ENCODE measurements at places on chromosomes 12 and 14. TPM values are rescaled to one million over a fixed set of nuclear protein-coding genes. Genes with fewer than 3 reads are reported as not detected.

TESPA1 gene
- total RNA-seq = 35.5 TPM

MYF6 gene
- not detected for total RNA-seq

CCDC91 gene
- total RNA-seq = 46.3 TPM

LIN7A gene
- not detected for total RNA-seq

AICDA gene
- total RNA-seq = 3.6 TPM

HOXC5 gene
- total RNA-seq = not detected

INHBE gene
- total RNA-seq = 0.29 TPM

NTF3 gene
- not detected for total RNA-seq

LRRC10 gene
- total RNA-seq = not detected

GRCh38 chr14:59274991-59275391 lies 86.5 kb downstream of the DAAM1 start:
- no peak for DNase-seq

GRCh38 chr14:50943261-50943942 lies 881 bp downstream of the PYGL start:
- DNase-seq = no peak

DNA sequence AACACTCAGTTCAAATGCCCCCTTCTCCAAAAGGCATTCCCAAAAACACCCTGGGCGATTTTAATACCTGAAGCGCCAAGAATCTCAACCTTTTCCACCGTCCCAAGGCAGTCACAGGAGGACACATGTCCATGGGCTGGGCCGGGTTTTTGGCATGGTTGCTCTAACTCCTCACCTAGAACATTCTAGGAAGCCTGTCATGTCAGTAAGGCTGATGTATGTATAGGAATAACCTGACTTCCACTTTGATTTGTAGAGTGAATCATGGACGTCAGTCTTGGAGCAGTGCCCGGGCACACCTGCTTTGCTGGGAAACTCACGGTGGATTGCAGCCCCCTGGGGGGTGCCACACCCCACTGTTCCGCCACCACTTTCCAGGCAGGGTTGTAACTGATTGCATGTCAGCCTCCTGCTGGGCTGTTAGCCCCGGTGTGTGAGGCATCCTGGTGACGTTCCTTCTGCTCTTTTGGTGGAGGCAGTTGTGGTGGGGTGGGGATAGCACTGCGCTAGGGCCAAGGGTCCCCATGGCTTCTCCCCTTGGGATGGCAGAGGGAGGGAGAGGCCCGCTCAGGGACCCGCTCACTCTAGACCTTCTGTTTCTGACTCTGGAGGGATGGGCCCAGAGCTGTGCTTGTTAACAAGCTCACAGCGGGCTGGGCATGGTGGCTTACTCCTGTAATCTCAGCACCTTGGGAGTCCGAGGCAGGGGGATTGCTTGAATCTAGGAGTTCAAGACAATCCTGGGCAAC lies 35.2 kb upstream of the FAM181A start:
- DNase-seq = no peak

- DNase-seq = no peak
These were observed 10.2 kb downstream of the FBXO34 start for GRCh38 chr14:55281316-55281839.

GRCh38 chr14:51474854-51475253 lies 176.9 kb upstream of the FRMD6 start:
- DNase-seq = no peak

DNA sequence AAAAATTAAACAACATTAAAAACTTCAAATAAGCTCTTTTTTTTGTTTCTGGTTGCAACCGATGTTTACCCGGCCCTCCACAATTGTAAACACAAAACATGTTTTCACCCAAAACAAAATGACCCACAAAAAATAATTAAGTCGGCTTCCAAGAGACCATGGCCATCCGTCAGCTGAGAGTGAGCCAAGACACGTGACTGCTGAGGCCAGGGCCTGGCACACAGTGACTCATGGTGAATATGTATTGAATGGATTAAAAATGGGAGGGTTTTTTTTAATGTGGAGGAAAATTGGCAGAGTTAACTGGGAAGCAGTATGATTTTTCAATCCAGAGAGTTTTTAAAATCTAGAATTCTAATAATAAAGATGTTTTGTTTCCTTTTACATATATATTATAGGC lies 13.8 kb upstream of the CPNE8 start:
- DNase-seq = no peak

DNA sequence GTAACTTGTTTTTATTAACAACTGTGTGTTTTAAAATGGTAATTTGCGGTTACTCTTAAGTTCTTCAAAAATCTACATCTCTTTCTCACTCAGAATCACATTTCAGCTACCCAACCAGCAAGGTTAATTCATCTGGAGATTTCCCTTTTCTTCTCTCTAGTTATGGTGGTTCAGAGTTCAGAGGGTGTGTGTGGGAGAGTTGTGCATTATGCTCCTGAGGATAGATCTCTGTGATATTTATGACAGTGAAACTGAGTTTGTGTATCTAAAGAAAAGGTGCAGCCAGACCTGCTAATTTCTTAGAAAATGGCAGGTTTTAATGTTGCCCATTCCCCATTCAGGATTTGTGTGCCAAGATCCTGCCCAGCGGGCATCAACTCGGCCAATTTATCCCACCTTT lies 73.8 kb downstream of the TTLL5 start:
- DNase-seq = no peak

GRCh38 chr12:31647086-31647491 lies 12.4 kb upstream of the ETFBKMT start:
- no peak for DNase-seq

GRCh38 chr14:71206766-71207371 lies 299.6 kb downstream of the PCNX1 start:
- no peak for DNase-seq

- DNase-seq = peak; percentile 63
These were observed 1.3 kb downstream of the ESYT1 start for GRCh38 chr12:56129206-56129941.

DNA sequence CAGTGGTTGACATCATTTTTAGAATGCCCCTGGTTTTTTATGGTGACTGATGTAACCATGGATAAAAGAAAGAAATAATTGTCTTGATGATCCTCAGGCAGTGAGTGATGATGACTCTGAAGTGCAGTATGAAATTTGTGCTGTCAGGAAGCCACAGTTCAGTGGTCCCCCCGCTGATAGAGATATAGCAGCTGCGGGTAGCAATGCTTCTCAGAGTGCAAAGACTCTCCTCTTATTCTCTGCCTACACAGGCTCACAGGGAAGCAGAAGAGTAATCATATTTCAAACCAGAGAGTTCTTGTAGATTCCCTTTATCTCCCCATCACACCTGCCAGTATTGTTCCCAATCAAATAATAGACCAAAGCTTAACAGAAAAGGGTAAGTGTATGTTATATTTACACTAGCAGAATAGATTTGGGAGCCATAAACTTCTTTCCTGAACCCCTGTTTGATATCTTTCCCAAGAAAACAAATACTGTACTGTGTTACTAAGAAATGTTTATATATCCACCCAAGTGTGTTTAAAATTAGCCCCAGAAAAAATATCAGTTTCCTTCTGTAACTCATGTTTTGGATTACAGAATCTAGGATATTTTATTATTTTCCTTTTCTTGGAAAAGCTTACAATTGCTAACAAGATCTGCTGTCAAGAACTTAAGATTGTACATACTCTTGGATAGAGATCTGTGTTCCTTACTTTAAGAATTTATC lies 1817.4 kb upstream of the FLRT2 start:
- DNase-seq = no peak

DNA sequence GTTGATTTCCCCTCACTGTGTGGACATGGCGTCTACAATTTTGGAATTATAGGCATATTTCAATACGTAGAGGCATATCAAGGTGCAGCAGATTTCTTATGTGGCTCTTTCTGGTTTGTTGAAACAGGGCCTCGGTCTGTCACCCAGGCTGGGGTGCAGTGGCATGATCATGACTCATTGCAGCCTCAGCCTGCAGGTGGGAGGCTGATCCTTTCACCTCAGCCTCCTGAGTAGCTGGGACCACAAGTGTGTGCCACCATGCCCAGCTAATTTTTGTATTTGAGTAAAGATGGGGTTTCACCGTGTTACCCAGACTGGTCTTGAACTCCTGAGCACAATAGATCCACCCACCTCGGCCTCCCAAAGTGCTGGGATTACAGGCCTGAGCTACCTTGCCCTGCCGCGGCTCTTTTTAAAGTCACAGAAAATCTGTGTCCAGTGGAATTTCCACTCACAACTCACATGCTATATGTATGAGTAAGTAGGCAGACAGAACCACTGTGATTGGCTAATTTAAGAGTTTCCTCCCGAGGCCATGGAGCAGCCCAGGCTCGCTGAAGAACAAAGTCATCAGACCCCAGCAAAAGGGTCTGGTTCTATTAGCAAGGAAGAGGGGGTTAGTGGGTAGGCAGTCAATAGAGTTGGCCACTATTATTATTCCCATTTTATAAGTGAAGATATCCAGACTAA lies 9.1 kb downstream of the GNG2 start:
- no peak for DNase-seq

- DNase-seq = no peak
These were observed 86.3 kb downstream of the DRAM1 start for GRCh38 chr12:101963697-101964096.

GRCh38 chr14:57025456-57025855 lies 215.2 kb upstream of the OTX2 start:
- no peak for DNase-seq

All from activated B cell treated with CpG ODN at 0.5 μM for 24 hours (primary cell).